ENCODE measurements at places on chromosomes 7 and 10. TPM values are rescaled to one million over a fixed set of nuclear protein-coding genes. Genes with fewer than 3 reads are reported as not detected.

DNA sequence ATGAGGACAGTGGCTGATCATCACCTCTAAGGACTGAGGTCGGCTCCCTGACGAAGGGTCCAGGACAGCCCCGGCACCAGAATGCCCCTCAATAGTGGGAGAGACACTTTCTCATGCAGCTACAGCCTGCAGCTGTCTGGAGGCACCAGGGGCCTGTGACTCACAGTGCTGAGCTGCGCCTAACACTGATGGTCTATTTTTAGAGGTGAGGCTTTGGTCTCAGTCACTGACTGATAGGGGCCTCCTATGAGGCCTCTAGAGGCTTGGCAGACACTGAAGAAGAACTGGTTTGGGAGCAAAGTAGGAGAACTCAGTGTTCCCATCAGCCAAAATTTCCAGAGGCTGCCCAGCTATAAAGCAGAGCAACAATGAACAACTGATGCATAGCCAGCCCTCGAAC, 130.1 kb downstream of the COBL start:
- DNase-seq = no peak

DNA sequence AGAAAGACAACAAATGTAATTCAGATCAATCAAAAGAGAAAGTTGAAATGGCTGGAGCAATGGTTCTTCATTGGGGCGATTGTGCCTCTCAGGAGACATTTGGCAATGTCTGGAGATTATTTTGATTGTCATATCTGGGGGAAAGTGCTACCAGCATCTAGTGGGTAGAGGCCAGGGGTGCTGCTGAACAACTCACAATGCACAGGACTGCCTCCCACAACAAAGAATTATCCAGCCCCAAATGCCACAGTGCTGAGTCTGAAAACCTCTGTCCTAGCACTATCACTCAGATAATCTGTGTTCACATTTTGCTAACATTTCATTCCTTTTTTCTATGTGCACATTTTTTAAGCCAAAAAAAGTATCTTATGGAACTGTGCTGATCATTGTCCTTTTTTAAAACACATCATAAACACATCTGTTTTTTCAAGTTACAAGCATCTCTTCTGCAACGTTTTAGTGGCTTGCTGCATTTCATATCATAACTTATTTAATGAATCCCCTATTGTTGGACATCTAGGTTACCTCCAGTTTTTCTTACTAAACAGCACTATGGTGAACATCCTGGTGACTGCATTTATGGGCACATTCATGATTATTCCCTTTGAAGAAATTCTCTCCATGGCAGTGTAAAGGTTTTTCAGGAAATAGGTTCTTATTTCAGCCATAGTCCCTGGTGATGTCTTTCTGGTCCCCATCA, 114.2 kb downstream of the C10orf105 start:
- DNase-seq = no peak

Gene RARRES2
- not detected for total RNA-seq

GRCh38 chr10:16787361-16787791, 29.8 kb downstream of the RSU1 start:
- peak; percentile 70 for DNase-seq

DNA sequence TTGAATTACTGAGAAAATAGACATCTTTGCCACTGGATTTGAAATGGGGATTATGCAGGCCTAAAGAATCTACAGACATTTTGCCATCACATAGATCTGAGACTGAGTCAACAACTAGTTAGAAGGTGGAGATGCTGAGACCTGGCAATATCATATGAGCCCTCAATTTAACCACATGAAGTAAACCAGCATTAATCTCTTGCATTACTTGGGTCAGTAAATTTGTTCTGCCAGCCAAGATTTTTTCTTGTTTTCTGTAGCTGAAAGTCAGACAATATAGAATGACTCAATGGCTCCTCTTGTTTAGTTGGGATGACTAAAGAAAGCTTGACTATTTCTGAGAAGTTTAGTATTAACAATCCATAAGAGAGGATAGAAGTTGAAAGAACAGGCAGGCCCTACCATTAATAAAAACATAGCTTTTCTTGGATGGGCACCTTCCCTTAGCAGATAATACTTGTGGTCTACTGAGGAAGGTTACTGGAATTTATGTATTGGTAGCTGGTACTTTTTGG, 396.7 kb upstream of the SORCS1 start:
- DNase-seq = no peak

DNA sequence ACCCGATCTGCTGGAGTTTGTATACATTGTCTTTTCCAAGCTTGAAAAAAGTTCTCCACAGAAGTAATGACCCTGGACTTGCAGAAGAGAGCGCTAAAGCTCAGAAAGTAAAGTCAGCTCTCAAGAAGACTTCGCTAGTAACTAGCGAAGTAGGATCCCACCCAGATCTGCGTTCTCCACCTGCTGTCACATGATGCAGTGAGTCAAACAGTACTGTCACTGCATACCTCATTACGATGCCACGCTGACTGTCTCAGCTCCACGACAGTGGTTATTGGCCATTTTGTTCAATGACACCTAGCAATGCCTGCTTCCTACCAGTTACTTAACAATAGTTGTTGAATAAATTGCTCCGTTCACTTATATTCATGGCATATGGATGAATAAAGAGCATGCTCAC, 29.7 kb upstream of the SEC61G start:
- no peak for DNase-seq

GRCh38 chr10:93601146-93601773, at the start of gene RBP4:
Gene RBP4, minus strand, starts transcription at chr10:93601235. Its CDS starts 207 bp downstream, at chr10:93601028.
- no peak for DNase-seq

Gene ALOX5
- total RNA-seq = 14.8 TPM

DNA sequence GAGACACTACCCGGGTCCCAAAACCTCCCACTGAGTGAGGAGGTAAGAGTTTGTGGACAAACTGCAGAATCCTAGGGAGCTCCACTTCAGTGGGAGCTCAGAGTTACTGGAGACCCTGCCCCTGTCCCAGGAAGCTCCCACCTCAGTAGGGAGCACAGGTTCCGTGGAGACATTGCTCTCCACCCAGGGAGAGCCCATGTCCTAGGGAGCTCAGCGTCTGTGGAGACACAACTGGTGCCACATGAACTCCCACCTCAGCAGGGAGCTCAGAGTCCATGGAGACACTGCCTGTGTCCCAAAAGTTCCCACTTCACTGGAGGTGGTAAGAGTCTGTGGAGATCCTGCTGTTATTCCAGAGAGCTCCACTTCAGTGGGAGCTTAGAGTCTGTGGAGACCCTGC, 6.3 kb downstream of the MYO1G start:
- no peak for DNase-seq

DNA sequence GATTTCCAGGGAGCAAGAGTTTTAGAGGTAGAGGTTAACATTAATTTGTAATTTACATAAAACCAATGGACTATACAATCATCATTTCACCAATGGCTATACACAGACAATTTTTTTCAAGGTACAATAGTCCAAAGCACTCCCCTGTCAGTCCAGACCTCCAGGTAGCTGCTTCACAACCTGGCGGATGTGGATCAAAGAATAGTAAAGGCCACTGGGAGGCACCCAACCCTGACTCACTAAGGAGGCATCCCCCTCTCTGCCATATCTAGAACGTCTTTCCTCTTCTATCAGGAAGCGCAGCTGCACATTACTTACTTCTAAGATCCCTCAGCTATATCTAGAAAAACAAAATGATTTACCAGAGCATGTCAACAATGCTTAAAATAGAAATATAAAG, 217.7 kb upstream of the AOAH start:
- DNase-seq = no peak

DNA sequence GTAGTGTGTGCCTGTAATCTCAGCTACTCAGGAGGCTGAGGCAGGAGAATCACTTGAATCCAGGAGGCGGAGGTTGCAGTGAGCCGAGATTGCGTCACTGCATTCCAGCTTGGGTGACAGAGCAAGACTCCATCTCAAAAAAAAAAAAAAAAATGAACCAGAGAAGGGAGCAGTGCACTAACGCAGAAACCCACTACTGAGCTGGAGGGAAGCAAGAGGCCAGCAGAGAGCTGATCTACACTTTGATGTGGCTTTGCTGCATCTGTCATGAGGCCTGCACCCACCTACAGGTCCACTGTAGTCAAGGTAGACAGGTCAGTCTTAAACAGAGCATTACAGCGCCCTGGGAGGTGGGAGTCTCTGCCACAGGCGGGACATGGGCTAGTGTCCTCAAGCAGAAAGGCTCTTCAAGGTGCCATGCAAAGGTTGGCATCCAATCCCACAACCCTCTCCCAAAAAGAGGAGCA, 30.0 kb downstream of the MAT1A start:
- no peak for DNase-seq

Gene LRRC17
- 0.20 TPM for total RNA-seq

Gene ACTL6B
- not detected for total RNA-seq

Gene VIPR2
- 0.27 TPM for total RNA-seq

Gene THNSL1
- 9.1 TPM for total RNA-seq

DNA sequence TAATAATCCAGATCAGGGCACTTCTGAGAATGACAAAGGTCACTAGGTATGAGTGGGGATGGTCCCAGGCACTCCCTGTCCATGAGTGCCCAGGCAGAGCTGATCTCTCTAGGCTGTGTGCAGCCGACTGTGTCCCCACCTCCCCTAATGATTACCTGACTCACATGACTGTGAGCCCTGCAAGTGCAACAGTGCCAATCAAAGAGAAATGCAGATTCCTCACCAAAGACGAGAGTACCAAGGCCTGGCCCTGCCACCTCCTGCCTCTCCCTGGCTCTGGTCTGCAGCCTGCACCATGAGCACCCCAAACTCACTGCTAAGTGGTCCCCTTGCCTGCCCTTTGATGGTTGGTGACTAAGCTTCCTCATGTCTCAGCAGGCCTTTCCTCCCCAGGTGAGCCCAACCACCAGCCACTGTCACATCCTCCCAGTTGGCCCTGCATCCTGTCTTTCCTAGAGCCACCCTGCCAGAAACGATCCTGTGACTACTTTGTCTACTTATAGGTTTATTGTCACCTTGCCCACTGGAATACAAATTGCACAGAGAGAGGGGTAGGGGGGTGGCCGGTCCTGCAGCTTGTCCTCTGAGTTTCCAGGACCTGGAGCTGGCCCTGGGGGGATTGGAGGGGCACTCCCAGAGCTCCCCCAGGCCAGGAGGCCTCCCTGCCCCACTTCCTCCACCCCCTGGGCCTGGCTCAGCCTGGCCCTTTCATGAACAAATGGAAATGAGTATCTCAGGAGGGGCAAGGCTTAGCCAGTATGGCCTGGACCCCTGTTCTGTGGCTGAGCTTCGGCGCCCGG, 22.4 kb upstream of the GDF10 start:
- DNase-seq = peak; percentile 36
